Left cardiac atrium (tissue), 4 donors: ENCODE measurements at places on chromosomes 2 and 18.

DNA sequence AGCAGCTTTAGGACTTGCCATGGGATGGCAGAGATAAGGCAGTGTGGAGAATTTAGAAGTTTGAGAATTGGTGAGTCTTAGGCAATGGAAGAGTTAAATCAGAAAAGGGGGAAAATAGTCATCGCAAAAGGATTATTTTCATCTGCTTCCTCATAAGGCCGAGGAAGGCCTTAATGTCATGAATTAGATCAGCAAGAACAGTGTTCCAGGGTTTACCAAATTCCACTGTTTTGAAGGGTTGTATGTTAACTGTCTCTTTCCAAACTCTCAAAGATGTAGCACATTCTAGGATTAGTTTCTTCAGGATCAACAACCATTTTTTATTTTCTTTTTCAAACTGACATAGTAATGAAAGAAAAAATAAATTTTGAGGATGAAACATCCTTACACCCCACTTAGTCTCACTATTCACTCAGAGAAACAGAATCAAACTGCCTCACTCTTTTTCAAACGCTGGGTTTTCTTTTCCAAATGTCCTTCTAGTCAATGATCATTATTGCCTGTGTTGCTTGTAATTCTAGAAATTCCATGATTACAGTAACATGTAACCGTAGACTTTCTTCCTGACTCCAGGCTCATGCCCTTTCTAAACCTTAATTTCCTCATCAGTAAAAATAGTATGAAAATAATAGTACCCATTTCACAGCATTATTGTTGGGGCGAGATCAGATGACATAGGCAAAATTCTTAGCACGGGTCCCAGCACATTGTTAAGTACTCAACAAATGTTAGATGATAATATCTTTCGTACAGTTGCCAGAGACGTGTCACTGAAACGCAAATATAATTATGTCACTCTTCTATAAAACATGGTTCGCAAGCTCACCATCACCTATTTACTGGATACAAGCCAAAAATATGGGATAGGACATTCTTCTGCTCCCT, 23.6 kb downstream of the ZEB2 start:
- DNase-seq: no peak

DNA sequence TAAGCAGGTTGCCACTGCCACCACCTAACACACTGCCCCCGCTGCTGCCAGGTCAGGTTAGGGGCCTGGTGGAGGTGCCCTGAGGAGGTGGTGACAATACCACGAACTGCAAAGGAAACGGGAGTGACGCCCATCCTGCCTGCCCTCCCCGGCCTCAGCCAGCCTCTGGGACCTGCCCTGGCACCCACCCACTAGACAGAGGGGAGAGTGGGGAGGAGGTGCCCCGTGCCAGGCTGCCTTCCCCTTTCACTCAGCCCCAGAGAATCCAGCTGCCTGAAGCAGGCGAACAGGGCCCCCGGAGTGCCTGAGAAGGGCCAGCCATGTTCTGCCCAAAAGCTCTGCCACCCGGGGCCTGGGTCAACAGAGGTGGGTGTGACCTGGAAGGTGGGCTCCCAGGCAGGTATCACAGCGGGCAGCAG, 44.5 kb upstream of the FOSL2 start:
- DNase-seq: peak; percentile 26

- DNase-seq: no peak
These were observed 48.7 kb downstream of the FMNL2 start for GRCh38 chr2:152383702-152384101.

DNA sequence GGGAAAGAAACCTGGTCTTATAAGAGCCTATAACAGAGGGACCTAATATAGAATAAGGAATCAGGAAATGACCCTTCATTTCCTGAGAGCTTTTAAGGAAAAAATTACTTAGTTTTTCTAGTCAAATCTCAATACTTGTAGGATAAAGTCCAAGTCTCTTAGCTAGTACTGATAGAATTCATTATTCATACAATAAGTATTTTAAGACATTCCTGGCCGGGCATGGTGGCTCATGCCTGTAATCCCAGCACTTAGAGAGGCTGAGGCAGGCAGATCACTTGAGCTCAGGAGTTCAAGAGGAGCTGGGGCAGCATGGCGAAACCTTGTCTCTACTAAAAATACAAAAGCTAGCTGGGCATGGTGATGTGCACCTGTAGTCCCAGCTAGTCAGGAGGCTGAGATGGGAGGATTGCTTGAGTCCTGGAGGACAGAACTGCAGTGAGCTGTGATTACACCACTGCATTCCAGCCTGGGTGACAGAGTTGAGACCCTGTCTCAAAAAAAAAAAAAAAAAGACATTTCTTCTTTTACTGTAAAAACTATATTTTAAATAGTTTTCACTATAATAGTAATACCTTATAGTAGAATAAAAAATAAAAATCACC, 3.2 kb downstream of the RAB3GAP1 start:
- no peak for DNase-seq

GRCh38 chr2:239081622-239082021, 233.7 kb downstream of the TWIST2 start:
- DNase-seq: no peak

DNA sequence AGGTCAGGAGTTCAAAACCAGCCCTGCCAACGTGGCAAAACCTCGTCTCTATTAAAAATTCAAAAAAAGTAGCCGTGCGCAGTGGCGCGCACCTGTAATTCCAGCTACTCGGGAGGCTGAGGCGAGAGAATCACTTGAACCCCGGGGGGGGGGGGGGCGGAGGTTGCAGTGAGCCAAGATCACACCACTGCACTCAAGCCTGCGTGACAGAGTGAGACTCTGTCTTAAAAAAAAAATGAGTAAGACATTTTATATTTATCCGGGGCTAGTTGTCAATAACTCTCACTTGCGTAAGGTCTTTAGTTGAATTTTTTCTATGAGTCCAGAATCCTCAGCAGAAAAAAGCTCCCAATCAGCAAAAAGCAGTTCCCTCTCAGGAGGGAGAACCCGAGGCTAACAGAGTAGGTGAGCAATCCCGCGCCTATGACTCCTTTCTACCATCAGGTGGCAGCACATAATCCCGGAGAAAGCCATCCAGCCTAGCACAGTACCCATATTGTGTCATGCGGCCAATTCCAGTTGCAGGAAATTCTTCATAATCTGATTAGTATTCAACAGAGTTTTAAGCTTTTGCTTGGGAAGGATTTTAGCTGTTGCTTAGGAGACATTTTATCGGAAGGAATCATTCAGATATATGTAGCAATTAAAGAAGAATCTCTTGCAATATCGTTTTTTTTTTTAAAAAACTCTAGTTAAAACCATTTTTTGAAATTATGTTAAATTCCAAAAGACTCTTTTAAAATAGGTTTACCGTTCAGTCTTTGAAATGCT, 11.9 kb upstream of the CRYGA start:
- DNase-seq: peak; percentile 73

DNA sequence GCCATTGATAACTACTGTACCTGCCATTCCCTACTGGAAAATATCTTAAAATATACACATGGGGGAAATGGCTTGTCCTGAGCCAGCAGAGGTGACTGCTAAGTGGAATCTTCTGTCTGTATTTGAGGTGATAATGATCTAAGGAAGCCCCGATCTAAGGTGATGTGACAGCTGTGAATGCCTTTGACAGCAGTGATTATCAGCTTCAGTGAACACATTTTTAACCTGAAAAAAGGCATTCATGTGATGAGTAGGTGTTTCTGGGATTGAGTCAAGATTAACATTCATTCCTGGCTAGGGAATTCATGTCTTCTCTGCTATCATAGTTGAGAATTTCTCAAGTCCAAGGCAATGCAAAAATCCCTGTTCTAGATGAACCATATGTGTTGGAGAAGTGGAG, 9.1 kb upstream of the MAPRE2 start:
- DNase-seq: no peak

GRCh38 chr18:74496508-74497323, 553 bp downstream of the CNDP2 start:
- DNase-seq: peak; percentile 75

- no peak for DNase-seq
These were observed 16.2 kb downstream of the SCYGR8 start for GRCh38 chr2:227761740-227762476.

GRCh38 chr2:75099521-75099922, 99.8 kb downstream of the TACR1 start:
- no peak for DNase-seq

- no peak for DNase-seq
These were observed 2.0 kb downstream of the NPPC start for GRCh38 chr2:231923951-231924888.

GRCh38 chr2:239341146-239341732, 59.6 kb downstream of the HDAC4 start:
- DNase-seq: no peak

DNA sequence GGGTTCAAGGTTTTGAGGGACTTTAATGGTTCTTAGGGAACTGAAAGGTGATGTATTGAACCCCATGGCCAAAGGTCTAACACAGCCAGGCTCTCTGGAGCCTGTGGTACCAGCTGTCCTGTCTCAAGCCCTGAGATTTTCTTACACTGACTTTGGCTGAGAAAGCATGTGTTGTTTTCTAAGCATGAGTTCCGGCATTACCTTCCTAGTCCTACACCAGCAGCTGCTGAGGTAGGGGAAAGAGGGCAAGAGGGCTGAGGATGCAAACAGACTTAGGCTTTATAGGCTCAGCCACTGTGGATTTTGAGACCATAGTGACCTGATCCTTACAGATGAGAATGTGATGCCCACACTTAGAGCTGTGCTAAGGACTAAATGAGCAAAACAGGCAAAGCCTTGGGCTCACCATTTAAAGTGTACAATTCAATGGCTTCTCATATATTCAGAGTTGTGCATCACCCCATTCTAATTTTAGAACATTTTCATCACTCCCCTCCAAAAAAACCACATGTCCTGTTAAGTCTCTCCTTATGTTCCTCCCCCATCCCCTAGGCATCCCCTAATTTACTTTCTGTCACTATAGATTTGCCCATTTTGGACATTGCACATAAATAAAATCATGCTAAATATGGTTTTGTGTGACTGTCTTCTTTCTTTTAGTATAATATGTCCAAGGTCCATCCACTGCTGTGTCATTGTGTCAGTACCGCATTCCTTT, 99.7 kb upstream of the OTOS start:
- DNase-seq: no peak

GRCh38 chr2:162435676-162436075, 91.7 kb downstream of the GCA start:
- no peak for DNase-seq

GRCh38 chr2:232207174-232207573, 171.4 kb upstream of the ALPP start:
- DNase-seq: no peak

- no peak for DNase-seq
These were observed 317.8 kb downstream of the MBD2 start for GRCh38 chr18:53906681-53907080.

DNA sequence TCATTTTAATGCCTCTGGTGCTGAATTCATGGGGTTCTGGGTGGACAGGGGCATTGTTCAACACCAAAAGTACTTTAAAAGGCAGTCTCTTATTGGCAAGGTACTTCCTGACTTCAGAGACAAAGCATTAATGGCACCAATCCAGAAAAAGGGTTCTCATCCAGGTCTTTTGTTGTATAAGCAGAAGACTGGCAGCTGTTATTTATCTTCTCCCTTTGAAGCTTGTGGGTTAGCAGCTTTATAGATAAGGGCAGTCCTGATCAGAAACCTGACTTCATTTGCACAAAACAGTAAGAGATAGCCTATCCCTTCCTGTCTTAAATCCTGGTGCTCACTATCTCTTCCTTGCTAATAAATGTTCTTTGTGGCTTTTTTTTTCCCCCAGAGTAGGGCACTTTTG, 68.8 kb downstream of the VPS54 start:
- DNase-seq: no peak

GRCh38 chr2:236261452-236261851, 2.8 kb downstream of the ASB18 start:
- no peak for DNase-seq

DNA sequence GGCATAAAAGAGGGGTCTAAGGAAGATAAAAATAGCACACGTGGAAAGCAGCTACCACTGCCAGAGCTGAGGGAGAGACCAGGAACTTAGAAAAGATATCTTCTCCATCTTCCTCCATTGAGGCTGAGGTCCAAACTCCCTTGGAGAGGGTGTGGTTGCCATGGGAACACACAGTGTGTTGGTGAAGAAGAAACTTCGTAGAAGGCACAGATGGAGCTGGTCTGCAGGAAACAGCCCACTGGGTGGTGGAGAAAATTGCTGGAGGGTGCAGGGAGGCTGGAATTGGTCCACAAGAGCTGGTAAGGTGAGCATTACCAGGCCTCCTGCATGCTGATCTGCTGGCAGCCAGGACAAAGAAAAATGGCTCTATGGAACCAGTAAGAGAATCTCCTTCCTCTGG, 191.0 kb downstream of the HRH4 start:
- DNase-seq: no peak

GRCh38 chr2:54657664-54658083, 65.8 kb upstream of the EML6 start:
- peak; percentile 65 for DNase-seq

- no peak for DNase-seq
These were observed 248.6 kb downstream of the NR4A2 start for GRCh38 chr2:156083763-156084493.

DNA sequence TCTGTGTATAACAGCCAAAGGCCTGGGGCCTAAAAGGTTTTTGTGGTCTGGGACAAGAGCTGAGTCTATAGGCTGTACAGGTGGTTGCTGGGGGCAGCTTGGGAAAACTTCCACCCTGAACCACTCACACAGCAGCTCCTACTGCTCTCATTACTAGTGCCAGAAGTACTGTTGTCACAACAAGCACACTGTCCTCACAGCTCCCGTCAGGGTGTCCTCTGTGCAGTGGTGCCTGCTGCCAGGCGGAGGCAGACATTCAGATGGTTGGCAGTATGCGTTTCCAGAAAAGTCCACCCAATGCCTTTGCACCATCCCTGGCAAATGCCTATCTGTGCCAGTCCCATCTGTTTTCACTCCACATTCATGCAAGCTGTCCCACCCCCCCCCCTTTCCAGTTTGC, 58.5 kb downstream of the EPAS1 start:
- DNase-seq: no peak

DNA sequence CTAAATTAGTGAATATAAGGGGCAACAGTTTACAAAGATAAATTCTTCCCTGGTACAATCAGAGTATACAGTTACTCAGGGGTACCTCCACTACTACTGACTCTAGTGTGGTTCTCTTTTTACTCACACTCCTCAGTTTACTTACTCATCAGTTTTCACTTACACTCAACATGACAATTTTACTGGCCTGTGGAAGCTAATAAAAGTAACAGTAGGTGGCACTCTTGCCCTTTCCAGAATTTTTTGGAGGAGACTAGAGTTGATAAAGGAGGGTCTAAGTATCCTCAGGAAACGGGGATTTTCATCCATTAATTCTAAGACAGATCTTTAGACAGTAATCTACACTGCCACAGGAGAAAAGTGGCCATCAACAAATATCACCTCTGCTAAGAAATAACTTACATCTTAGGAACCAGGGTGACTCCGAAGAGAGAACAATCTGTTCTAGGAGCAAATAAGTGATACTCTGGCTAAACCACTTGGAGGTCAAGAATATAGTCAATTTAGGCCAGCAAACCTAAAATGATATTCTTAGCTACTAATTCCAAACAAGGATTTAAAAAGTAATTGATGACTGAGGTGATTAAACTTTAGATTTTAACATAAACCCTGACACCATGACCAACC, 61.3 kb downstream of the ATL2 start:
- DNase-seq: no peak

- no peak for DNase-seq
These were observed 2.7 kb downstream of the CDCA7 start for GRCh38 chr2:173357346-173357745.

- no peak for DNase-seq
These were observed 69.2 kb upstream of the WIPF1 start for GRCh38 chr2:174666845-174667244.

GRCh38 chr2:176454893-176455815, 185.9 kb downstream of the MTX2 start:
- peak; percentile 80 for DNase-seq

GRCh38 chr18:46680784-46681695, 24.0 kb upstream of the LOXHD1 start:
- no peak for DNase-seq
